ENCODE measurements at places on chromosomes 2 and 18. TPM values are rescaled to one million over a fixed set of nuclear protein-coding genes. Genes with fewer than 3 reads are reported as not detected.

Gene SERPINB11
- not detected for total RNA-seq

DNA sequence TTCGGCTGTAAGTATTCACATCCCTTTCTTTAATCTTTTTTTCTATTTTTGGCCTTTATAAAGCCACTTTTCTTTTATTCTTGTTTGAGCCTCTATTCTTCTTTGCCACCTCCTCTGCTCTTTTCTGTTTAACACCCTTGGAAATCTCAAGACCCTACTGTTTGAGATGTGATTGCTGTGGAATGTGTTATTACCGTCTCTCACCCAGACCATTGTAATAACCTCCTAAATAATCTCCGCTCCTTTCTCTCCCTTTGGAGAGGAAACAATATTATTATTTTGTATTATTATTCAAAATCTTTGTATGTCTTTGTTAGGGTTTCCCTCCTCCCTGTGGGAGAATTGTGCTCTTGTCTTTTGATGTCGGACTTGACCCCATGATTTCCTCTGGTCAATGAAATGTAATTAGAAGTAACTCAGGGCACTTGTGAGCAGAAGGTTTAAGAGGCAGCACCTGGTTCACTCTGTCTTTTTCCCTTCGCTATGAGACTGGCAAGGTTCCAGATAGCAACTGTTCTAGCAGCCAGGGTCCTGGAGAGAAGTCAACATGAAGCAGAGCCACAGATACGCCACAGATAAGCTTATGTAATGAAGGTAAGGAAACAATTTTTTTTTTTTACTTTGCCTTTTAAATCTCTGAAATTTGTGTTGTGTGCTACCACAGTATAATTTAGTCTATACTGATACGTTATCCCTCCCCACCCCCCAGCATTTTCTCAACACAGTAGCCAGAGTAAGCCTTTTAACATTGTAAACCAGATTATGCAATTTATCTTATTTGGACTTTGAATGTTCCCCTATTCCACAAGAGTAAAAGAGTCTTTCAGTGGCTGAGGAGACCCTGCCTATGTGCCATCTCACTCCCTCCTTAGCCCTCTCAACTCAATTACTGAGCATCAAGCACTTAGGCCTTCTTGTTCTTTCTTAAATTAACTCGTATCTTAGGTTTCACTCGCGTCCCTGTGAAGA lies 601.2 kb upstream of the ZNF804A start:
- H3K27me3 ChIP-seq = no peaks in the 10 kb centered on the region
- DNase-seq = no peak
- no peak overlapping the region for H3K4me3 ChIP-seq
- H3K4me1 ChIP-seq = no peaks in the 10 kb centered on the region
- H3K27ac ChIP-seq = no peak overlapping the region

GRCh38 chr2:169778446-169778845 lies 20.2 kb upstream of the SSB start:
- H3K27ac ChIP-seq = no peak overlapping the region
- no peaks in the 10 kb centered on the region for H3K27me3 ChIP-seq
- H3K4me1 ChIP-seq = no peaks in the 10 kb centered on the region
- no peak for DNase-seq
- no peak overlapping the region for H3K4me3 ChIP-seq

GRCh38 chr2:207847807-207848544 lies 78.3 kb upstream of the FZD5 start:
- H3K27me3 ChIP-seq = no peaks in the 10 kb centered on the region
- H3K4me1 ChIP-seq = no peaks in the 10 kb centered on the region
- H3K36me3 ChIP-seq = no peaks in the 10 kb centered on the region
- peak overlapping the region; percentile 43 for H3K27ac ChIP-seq
- no peak overlapping the region for H3K4me3 ChIP-seq

DNA sequence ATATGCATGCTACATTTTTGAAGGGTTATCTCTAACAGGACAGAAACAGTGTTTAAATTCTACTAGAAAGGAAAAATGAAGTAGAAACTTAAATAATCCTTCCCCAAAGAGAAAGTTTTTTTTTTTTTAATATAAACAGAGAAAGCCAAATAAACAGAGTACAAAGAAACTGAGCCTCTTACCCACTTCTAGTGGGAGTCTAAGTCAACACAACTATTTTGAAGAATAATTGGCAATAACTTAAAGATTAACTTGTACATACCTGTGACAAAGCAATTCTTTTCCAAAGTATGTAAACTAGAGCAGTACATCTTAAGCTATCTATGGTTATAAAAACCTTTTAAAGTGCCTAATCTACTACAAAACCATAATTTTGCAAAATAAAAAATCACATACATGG lies 224.7 kb downstream of the KCNH7 start:
- no peaks in the 10 kb centered on the region for H3K27me3 ChIP-seq
- no peak overlapping the region for H3K27ac ChIP-seq
- H3K4me3 ChIP-seq = no peak overlapping the region
- no peaks in the 10 kb centered on the region for H3K4me1 ChIP-seq

GRCh38 chr18:48826806-48827205 lies 124.0 kb downstream of the SMAD7 start:
- no peak overlapping the region for H3K27ac ChIP-seq
- H3K36me3 ChIP-seq = no peaks in the 10 kb centered on the region
- H3K4me3 ChIP-seq = no peak overlapping the region
- DNase-seq = no peak

GRCh38 chr2:167783261-167784083 lies 463.9 kb downstream of the STK39 start:
- no peak for DNase-seq
- no peak overlapping the region for H3K4me3 ChIP-seq
- no peak overlapping the region for H3K27ac ChIP-seq

Gene RSAD2
- 5.8 TPM for total RNA-seq

- no peak overlapping the region for H3K4me3 ChIP-seq
- no peaks in the 10 kb centered on the region for H3K4me1 ChIP-seq
- no peak for DNase-seq
- H3K36me3 ChIP-seq = no peaks in the 10 kb centered on the region
Observed at GRCh38 chr2:172861098-172861497, 125.5 kb downstream of the RAPGEF4 start.

DNA sequence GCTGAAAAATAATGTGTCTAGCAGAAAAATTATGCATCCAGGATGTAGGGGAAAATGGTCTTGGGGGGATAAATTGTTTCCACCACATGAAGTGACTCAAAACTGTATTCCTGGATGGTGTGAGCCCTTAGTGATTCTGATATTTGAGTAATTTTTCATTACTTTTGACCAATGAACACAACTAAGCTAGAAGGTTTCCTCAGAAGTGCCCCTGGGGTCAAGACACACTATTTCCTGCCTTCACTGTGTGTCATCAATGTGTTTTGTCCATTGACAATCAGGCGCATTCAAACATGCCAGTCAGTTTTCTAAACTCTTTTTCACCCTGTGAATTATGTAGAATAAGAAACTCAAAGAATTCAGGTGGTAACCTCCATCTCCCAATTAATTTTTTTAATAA lies 130.5 kb upstream of the REG3G start:
- no peaks in the 10 kb centered on the region for H3K4me1 ChIP-seq
- H3K27me3 ChIP-seq = no peaks in the 10 kb centered on the region
- no peak overlapping the region for H3K4me3 ChIP-seq
- no peaks in the 10 kb centered on the region for H3K36me3 ChIP-seq

DNA sequence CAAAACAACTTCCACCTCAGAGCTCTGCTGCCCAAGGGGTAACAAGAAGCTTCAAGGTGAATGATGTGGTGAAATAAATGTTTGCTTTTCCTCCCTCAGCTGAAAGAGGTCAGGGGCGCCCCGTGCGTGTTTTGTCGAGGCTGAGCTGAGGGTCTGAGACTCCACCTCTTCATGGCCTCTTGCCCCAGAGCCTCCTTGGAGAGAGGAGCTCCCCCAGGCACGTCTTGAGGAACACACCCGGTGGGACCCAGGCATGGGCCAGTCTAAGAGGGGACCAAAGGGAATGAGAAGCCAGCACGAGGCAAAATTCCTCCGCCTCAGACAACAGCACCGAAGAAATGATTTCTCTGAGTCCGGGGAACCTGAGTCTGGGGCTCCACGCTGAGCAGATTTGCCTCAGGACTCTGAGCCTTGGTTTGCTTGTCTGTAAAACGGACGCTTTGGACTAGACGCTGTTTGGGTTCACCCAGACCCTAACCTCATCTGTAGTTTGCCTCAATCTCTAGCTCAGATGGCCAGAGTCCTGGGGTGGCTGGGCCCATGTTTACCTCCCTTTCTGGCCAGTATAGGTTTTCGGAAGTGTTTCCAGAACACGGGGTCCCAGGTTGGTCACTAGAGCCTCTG lies 56.4 kb upstream of the ODC1 start:
- no peaks in the 10 kb centered on the region for H3K27me3 ChIP-seq
- no peaks in the 10 kb centered on the region for H3K4me1 ChIP-seq
- H3K27ac ChIP-seq = no peak overlapping the region
- no peak overlapping the region for H3K4me3 ChIP-seq
- no peaks in the 10 kb centered on the region for H3K36me3 ChIP-seq

Gene TEKT4
- not detected for total RNA-seq

- H3K27ac ChIP-seq = no peak overlapping the region
- peak; percentile 56 for DNase-seq
- H3K4me3 ChIP-seq = no peak overlapping the region
- H3K4me1 ChIP-seq = peaks cover 15% of the 10 kb centered on the region
- H3K27me3 ChIP-seq = no peaks in the 10 kb centered on the region
Observed at GRCh38 chr2:60498816-60499429, 54.5 kb downstream of the BCL11A start.

DNA sequence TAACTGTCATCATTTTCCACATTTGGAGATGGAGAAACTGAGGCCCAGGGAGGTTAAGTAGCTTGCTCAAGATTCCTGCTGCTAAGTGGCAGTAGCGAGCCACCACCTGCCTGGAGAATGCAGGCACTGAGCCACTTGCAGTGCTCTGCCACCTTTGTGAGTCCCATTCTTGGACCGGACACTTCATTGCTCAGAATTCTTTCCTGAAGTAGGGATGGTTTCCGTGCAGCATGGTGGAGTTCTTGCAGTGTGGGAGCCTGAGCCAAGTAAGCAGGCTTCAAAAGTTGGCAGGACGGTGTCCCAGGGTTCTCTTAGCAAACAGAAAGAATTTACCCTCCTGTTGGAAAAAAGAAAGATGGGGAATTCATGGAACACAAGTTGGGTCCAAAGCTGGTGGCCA lies 115.0 kb upstream of the MMADHC start:
- no peaks in the 10 kb centered on the region for H3K27me3 ChIP-seq
- no peaks in the 10 kb centered on the region for H3K36me3 ChIP-seq
- H3K4me1 ChIP-seq = no peaks in the 10 kb centered on the region

DNA sequence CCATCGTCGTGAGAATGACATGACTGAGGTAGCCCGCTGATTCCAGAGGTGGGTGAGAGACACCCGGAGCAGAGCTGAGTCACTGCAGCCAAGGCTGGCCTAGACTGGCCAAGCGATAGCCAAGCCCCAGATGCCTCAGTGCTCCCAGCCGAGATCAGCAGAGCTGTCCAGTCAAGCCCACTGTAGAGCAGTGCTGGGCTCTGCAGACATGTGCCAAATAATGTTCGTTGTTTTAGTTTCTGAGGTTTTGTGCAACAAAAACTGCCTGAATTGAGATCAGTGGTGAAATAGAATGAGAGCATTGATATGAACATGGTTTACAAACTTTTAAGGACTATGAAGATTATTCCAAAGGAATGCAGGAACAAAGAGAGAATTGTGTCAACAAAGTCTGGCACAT lies 42.1 kb downstream of the INSIG2 start:
- no peaks in the 10 kb centered on the region for H3K36me3 ChIP-seq
- no peak overlapping the region for H3K4me3 ChIP-seq
- H3K27ac ChIP-seq = no peak overlapping the region
- H3K4me1 ChIP-seq = no peaks in the 10 kb centered on the region
- no peak for DNase-seq

Gene PSMA8
- not detected for total RNA-seq

Gene NUP35
- 9.3 TPM for total RNA-seq

GRCh38 chr2:207416111-207416510 lies 113.7 kb upstream of the CREB1 start:
- no peaks in the 10 kb centered on the region for H3K4me1 ChIP-seq
- no peaks in the 10 kb centered on the region for H3K36me3 ChIP-seq
- H3K4me3 ChIP-seq = no peak overlapping the region
- no peaks in the 10 kb centered on the region for H3K27me3 ChIP-seq

GRCh38 chr2:230877116-230877758 lies 12.5 kb downstream of the ITM2C start:
- H3K36me3 ChIP-seq = no peaks in the 10 kb centered on the region
- H3K4me3 ChIP-seq = no peak overlapping the region
- H3K4me1 ChIP-seq = peaks cover 33% of the 10 kb centered on the region
- peak overlapping the region; percentile 71 for H3K27ac ChIP-seq
- peak; percentile 71 for DNase-seq

Gene TM4SF20
- total RNA-seq = 4.1 TPM

DNA sequence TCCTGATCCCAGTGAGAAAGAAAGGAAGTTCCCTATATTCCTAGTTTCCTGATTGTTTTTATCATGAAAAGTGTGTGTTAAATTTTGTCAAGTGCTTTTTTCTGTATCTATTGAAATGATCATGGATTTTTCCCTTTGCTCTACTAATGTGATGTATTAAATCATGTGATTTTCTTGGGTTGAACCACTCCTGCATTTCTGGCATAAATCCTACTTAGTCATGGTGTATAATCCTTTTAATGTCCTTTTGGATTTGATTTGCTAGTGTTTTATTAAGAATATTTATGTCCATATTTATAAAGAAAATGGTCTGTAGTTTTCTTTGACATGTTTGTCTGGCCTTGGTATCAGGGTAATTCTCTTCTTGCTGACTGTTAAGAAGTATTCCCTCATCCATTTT lies 87.3 kb upstream of the CNGA3 start:
- no peak overlapping the region for H3K27ac ChIP-seq
- no peaks in the 10 kb centered on the region for H3K4me1 ChIP-seq
- no peak overlapping the region for H3K4me3 ChIP-seq
- DNase-seq = no peak

Gene CBLN2
- total RNA-seq = not detected

- no peaks in the 10 kb centered on the region for H3K4me1 ChIP-seq
Observed at GRCh38 chr18:63299837-63300745, 19.5 kb downstream of the BCL2 start.

DNA sequence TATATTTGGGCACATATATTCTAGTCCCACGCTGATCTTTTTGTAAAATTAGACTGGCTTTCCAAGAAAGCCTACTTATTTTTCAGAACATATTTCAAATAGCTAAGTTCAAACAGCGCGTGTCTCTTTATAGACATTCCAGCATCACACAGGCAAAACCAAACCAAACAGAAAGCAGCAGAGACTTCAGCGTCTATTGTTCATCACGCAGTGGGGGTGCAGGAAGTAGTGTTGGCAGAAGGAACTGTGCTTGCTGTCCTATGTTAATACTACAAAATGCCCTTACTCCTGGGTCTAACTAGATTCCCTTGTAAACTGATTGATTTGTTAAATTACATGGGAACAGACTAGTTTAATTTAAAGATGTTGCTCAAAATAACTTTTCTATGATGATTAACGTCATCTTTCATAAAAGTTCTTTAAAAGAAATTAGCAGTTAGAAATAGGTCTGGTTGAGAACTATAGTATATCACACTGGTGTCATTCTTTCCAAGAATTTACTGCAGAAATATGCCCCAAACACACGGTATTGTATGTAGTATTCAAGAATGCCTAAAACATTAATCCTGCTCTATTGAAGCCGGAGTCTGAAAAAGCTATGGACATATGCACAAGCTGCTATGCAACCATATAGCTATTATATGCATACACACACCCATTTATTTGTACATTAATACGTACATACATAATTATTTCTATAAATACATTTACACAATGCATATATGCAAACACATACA lies 436.3 kb downstream of the CBLN2 start:
- H3K4me1 ChIP-seq = no peaks in the 10 kb centered on the region
- H3K4me3 ChIP-seq = no peak overlapping the region
- H3K27me3 ChIP-seq = no peaks in the 10 kb centered on the region
- no peak for DNase-seq
- no peak overlapping the region for H3K27ac ChIP-seq

Gene COL6A3
- 67.7 TPM for total RNA-seq

- no peak overlapping the region for H3K27ac ChIP-seq
- H3K36me3 ChIP-seq = no peaks in the 10 kb centered on the region
- no peak for DNase-seq
- H3K4me1 ChIP-seq = no peaks in the 10 kb centered on the region
- H3K27me3 ChIP-seq = no peaks in the 10 kb centered on the region
Observed at GRCh38 chr2:150234787-150235446, 252.6 kb downstream of the RND3 start.

Measured in Peyer's patch (tissue), 4 donors.